ENCODE measurements at places on chromosomes 2 and 18.

DNA sequence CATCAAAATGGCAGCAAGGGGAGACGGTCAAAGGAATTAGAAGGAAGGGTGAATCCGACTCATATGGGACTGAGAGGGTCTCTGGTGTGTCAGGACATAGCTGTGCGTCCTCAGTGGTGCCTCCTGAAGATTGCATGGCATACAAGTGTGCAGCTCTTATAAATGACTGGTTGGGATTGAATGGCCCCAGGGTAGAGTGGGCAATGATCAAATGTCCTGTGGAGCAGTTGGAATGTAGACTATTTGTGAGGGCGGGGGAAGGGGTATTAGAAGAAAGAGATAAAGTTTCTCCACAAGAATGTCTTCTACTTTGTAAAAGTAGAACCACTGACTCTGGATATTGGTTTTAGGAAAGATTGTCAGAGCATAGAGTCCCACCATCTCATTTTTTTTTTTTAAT is 24.6 kb downstream of the CTLA4 start:
- DNase-seq, result no peak

- DNase-seq, result no peak
Measured at GRCh38 chr18:37314534-37314933, 251.1 kb downstream of the CELF4 start.

DNA sequence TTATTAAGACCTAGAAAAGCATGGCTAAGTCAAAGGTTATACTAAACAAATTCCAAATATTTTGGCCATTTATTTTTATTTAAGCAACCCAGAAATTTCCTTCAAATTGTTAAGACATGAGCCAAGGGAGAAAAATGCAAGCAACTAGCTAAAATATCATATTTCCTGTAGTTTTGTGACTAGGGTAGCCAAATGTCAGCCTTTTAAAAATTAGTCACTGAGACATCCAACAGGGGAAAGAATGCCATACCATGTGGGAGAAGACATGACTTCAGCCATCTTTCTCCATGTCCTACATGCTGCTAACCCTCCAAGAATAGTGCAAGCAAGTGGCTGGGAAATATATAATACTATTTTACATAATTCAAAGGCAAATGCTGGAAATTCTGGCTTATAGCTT is 197.9 kb downstream of the DSEL start:
- DNase-seq, result no peak

- no peak for DNase-seq
Measured at GRCh38 chr18:76167410-76167809, 327.6 kb downstream of the ZNF516 start.

- no peak for DNase-seq
Measured at GRCh38 chr18:67705748-67706147, 189.2 kb upstream of the DSEL start.

- no peak for DNase-seq
Measured at GRCh38 chr2:95307036-95307435, 9.9 kb downstream of the KCNIP3 start.

DNA sequence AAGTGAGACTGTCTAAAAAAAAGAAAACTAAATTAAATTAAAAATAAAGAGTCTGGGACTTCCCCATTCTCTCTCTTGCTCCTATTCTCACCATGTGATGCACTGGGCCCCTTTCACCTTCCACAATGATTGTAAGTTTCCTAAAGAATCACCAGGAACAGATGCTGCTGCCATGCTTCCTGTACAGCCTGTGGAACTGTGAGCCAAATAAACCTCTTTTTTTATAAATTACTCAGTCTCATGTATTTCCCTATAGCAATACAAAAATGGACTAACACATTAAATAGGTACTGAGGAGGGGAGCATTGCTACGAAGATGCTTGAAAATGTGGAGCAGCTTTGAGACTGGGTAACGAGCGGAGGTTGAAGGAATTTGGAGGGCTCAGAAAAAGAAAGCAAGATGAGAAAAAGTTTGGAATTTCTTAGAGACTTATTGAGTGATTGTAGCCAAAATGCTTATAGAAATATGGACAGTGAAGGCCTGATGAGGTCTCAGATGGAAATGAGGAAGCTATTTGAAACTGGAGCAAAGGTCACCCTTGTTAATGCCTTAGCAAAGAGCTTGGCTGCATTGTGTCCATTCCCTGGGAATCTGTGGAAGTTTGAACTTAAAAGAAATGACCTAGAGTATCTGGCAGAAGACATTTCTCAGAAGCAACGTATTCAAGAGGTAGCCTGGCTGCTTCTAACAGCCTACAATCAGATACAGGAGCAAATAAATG is 128.7 kb downstream of the EIPR1 start:
- DNase-seq, result no peak

DNA sequence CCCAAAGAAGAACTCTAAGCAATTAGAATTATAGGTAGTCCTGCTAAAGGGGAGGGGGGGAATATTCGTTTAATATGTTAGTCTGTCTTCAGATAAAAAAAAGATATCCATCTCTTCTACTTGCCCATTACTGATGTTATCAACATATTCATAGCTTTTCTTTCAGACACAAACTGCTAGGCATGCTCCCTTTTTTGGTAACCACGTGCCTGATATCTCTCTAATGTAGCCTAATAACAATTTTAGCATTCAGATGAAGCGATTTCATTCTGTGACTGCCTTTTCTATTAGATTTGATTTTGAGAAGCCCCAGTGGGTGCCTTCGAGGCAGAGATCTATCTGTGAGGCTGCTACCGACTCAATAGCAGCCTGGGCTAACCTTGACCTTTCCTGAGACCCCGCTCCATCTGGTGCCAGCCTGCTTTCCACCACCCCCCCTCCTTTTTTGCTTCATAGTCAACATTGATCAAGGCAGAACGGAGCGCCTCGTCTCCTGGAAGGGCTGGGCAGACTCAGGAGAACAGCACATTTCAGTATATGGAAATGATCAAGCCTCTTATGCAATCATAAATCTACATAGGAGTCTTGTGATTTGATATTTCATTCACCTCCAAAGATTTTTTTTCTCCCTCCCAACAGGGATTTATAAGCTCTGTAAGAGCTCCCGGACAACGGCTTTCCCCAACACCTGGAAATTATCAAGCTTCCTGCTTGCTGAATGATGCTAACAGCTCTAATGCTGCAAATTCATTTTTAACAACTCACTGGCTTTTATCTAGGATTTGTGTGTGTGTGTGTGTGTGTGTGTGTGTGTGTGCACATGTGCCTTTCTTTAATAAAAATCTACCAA is 14.7 kb upstream of the BCL11A start:
- no peak for DNase-seq
